ENCODE measurements at places on chromosomes 2 and 18.

- no peak for DNase-seq
Measured at GRCh38 chr2:189515264-189515663, 65.3 kb downstream of the SLC40A1 start.

GRCh38 chr2:64524604-64525316 is 632 bp downstream of the AFTPH start:
- DNase-seq, result peak; percentile 67

DNA sequence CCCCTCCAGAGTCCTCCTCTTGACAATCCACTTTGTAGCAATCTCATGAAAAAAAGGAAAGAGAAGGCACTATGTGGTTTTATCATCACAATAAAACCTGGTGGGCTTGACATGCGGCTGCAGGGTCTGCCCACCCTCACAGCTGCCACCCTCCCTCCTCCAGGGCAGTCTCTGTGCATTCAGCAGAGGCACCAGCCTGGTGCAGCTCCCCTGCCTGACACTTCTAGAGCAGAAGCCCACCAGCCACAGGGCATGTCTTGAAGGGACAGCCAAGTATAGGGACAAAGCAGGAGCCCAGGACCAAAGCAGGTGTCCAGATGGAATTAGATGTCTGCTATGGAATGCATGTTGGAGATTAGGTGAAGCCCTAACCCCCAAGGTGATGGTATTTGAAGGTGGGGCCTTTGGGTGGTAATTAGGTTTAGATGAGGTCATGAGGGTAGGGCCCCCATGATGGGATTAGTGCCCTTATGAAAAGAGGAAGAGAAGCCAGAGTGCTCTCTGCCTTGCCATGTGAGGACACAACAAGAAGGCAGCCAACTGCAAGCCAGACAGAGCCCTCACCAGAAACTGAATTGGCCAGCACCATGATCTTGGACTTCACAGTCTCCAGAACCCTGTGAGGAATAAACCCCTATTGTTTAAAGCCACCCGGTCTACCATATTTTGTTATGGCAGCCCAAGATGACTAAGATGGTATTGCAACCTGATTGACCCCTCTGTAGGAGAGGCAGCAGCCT is 86.9 kb downstream of the MCFD2 start:
- DNase-seq, result no peak

- no peak for DNase-seq
Measured at GRCh38 chr2:240154606-240155005, 14.1 kb upstream of the OTOS start.

DNA sequence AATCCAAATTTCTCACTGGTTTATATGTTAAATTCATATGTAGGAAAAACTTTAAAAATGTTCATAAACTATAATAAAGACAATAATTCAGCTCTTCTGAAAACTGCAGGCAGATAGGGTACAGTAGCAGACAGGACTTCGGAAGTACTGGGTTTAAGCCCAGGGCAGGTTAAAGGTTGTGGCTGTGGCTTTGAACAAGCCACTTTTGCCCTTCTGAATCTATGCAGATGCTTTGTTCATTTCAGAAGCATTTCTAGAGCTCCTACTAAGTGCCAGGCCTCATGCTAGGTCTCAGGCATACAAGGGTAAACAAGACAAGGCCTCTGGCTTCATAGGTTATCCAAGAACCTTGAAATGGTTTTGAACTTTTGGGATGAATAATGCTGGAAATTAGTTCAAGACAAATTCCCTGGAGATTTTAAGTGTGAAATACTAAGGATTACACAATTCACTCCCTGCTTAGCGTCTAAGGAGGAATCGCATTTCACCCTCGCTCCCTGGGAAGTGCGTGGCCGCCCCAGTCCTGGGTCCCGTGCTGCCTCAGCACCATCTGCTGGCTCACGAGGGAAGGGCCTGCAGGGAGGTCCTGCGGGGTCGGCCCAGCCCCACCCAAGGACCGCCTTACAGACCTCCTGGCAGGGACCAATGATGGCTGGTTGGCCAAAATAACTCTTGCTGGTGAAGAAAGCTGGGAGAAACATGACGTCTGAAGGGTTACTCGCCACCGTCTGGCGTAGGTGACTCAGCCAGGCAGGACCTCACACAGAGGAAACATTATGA is 67.7 kb upstream of the L3MBTL4 start:
- peak; percentile 90 for DNase-seq

DNA sequence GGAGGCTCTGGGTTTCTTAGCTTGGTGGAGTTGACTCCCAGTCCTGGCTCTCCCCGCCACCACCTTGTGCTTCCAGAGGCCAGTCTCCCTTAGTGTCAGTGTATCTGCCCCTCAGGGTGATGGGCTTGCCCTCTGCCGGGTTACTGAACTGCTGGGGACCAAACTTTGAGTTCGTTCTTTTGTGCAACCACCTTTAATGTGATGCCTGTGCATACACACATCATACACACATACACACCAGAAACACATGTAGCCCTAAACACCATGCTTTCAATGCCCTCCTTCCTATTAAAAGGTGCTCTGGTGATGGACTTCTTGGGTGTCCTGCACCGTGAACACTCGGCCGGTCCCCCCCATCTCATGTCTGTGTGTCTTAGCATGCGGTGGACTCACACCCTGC is 315.1 kb upstream of the EPAS1 start:
- no peak for DNase-seq

DNA sequence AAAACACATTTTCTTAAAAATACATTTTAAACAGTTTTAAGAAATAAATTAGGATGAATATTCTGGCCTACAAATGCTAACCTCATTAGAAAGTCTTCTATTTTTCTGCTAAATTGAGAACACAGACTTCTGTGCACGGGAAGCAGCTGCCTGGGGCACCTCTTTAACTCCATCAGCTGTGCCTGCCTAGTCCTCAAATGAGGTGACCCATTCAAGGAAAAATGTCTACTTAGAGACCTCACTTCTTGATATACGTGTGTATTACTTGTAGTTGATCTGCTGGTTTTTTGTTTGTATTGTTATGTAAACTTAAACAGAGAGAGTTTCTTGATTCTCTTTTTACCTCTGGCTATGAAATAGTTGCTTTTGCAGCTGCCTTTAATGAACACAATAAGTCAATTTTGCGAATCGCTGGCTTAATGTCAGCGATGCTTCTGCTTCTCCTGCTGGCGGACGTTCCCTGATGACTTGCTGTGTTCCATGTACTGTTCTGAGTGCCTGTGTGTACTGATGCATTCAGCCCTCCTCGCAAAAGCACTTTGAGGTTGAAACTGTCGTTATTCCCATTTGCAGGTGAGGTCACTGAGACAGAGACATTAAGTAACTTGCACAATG is 88.7 kb upstream of the TXNDC2 start:
- no peak for DNase-seq

DNA sequence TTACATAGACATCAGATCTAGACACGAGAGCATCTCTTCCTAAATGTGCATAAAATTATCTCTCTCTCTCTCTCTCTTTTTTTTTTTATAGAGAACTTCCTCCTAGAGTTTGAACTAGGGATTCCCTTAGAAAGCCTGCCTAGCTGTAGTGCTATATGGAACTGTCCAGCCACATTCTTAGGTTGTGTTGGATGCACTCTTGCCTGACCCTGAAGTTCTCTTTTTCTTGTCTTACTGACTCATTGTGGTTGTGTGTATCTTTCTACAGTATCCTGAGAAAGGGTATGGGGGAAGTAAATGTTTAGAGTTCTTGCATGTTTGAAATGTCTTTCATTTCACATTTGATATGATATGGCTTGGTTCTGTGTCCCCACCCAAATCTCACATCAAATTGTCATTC is 368.2 kb downstream of the CDH2 start:
- DNase-seq, result no peak

GRCh38 chr2:98348066-98348561 is 1.9 kb downstream of the CNGA3 start:
- DNase-seq, result peak; percentile 86

DNA sequence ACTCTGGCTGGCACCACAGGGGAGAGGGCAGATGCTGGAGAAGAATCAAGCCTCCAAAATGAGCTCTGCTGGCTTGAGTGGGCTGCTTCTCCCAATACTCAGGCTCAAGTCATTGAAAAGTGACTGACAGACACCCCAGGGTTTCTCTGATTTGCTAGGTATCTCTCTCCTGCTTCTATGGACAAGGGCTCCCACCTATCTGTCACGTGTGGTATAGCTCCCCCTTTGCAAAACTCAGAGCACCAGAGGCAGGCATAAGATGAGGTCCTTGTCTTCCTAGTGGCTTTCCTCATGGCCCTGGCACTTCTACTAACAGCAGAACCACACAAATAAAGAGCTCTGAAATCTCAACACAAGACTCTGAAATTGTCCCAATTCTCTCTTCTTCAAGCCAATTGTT is 105.2 kb downstream of the GALNT14 start:
- peak; percentile 48 for DNase-seq

GRCh38 chr2:225867071-225867470 is 467.6 kb downstream of the NYAP2 start:
- DNase-seq, result no peak

DNA sequence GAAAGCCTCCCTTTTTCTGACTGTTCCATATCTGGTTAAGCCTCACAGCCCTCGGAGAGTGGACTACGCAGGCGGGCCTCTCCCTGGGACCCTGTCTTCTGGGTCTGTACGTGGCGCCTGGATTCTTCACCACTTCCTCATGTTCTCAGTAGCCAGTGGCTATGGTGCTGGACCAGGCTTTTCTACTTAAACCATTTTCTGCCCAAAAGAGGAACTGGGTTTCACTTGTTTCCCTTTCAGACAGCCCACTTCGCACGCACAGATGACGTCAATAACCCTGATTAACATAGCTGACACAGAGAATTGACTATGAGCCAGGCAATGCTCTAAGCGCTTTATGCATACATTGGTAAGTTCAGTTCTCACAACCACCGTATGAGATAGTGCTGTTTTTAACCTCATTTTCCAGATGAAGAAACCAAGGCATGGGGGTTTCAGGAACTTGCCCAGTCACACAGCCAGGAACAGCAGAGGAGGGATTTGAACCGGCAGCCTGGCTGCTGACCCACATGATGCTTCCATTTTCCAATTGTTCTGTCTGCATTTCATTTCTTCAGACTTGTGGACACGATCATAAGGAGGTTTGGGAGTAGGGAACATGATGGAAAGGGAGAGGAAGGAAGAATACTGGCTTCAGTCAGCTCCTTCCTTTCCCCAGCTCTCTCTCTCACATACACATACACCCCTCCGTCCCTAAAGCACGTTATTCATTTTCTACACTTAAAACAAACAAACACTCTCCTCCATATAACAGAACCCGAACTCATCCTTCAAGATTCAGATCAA is 41.7 kb downstream of the MYOM1 start:
- DNase-seq, result no peak

DNA sequence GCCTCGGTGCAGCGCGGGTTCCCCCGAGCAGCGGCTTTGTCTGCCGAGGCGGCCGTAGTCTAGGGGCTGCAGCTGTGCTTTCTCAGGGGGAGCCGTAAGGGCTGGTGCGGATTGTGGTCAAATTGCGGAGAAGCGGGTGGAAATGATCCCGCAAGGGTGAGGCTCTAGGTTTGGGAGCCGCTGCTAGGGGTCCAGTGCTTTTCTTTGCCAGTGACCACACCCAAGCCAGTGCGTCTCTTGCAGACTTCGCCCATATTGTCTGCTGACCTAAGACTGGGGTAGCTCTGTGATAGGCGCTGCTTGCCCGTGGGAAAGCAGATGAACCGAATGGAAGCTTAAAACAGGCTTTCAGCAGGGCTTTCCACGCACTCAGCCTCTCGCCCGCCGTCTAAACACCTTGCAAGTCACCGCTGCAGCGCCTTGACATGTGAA is 2.1 kb downstream of the DPYSL5 start:
- DNase-seq, result peak; percentile 33

DNA sequence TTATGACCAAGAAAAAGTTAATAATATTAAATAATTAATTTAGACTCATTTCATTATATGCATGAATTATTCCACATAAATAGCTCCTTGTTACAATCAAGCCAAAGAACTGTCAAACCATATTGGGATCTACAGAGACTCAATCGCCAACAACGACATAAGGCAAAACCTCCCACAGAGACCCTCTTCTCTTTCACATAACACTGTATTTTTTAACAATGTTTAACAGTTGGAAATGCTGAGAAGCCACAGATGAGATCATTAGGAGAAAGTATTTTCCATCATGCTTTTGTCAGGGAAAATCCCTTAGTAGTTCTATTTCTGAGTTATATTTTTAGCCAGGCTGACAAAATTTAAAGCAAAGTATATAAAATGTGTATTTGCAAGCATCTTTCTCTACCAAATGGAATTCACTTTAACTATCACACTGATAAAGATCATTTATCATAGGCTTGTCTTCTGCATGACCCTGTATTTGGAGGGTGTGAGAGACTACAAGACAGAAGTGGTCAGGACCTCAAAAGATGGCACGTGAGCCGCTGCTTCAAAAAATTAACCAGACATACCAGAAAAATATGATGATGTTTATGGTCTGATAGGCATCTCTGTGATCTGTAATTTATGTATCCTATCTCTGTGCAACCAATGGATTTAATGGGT is 383.8 kb downstream of the NRXN1 start:
- DNase-seq, result no peak

- DNase-seq, result no peak
Measured at GRCh38 chr2:63257473-63257872, 206.8 kb downstream of the OTX1 start.

GRCh38 chr2:131145040-131145439 is 39.9 kb downstream of the PLEKHB2 start:
- DNase-seq, result no peak

- no peak for DNase-seq
Measured at GRCh38 chr2:213202011-213202410, 50.6 kb upstream of the IKZF2 start.

GRCh38 chr2:168037778-168038177 is 209.6 kb downstream of the STK39 start:
- no peak for DNase-seq

- DNase-seq, result no peak
Measured at GRCh38 chr2:42008241-42008921, 39.4 kb upstream of the PKDCC start.

DNA sequence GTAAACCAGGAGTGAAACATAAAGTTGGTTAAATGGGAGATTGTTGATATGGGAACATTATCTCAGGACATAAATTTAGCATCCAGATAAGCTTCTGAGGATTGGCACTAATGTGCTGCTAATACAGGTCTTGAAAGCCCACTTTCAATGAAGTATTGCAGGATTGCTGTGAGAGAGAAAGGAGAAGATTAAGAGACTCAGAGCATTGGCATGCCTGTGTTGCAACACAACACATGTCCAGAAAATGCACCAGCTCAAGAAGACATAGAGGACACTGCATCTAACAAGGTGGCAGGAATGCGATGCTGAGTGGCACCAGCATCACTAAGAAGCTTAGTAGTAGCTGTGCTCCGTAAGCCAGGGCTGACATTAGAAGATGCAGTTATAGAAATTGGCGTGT is 728.9 kb downstream of the SUCLG1 start:
- DNase-seq, result no peak

GRCh38 chr2:1010415-1010930 is 59.8 kb downstream of the SNTG2 start:
- DNase-seq, result no peak

GRCh38 chr2:107430596-107431266 is 396.0 kb upstream of the RGPD4 start:
- DNase-seq, result no peak

GRCh38 chr2:107553539-107553938 is 273.2 kb upstream of the RGPD4 start:
- no peak for DNase-seq

DNA sequence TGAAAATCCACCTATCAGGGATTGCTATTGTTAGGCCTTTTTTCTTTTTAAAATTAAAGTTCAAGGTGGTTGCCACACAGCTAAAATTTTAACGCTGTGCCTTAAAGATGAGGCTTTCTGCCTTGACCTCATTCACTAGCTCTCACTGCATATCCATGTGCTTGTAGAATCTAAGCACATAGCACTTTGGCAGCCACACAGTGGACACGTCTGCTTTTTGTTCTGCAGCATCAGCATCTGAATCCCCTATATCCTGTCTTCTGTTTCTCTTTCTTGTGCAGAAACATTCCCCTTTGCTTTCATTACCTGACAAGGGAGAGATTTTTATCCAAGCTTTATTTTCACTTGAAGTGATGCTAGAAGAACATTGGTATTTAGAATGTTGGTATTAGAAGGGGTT is 38.1 kb downstream of the RALB start:
- DNase-seq, result peak; percentile 37
